ENCODE measurements at places on chromosomes 7 and 10. TPM values are rescaled to one million over a fixed set of nuclear protein-coding genes. Genes with fewer than 3 reads are reported as not detected.

GRCh38 chr7:102446387-102447156, 13.2 kb downstream of the ORAI2 start:
- no peak for DNase-seq

- no peak for DNase-seq
Measured at GRCh38 chr10:69875856-69876255, 74.2 kb downstream of the COL13A1 start.

The CPN1 gene
- total RNA-seq = not detected

The MUC3A gene
- total RNA-seq = 0.11 TPM

The ACBD7 gene
- 4.8 TPM for total RNA-seq

The GPNMB gene
- total RNA-seq = 0.59 TPM

The PTER gene
- 19.9 TPM for total RNA-seq
